T-cell (primary cell): ENCODE measurements at places on chromosomes 6 and 20.

GRCh38 chr6:161080263-161080970 lies 88.8 kb downstream of the MAP3K4 start:
- H3K27ac ChIP-seq: peak overlapping the region; percentile 87
- no peaks in the 10 kb centered on the region for H3K27me3 ChIP-seq
- no peak overlapping the region for H3K4me3 ChIP-seq
- H3K36me3 ChIP-seq: peaks cover 12% of the 10 kb centered on the region

DNA sequence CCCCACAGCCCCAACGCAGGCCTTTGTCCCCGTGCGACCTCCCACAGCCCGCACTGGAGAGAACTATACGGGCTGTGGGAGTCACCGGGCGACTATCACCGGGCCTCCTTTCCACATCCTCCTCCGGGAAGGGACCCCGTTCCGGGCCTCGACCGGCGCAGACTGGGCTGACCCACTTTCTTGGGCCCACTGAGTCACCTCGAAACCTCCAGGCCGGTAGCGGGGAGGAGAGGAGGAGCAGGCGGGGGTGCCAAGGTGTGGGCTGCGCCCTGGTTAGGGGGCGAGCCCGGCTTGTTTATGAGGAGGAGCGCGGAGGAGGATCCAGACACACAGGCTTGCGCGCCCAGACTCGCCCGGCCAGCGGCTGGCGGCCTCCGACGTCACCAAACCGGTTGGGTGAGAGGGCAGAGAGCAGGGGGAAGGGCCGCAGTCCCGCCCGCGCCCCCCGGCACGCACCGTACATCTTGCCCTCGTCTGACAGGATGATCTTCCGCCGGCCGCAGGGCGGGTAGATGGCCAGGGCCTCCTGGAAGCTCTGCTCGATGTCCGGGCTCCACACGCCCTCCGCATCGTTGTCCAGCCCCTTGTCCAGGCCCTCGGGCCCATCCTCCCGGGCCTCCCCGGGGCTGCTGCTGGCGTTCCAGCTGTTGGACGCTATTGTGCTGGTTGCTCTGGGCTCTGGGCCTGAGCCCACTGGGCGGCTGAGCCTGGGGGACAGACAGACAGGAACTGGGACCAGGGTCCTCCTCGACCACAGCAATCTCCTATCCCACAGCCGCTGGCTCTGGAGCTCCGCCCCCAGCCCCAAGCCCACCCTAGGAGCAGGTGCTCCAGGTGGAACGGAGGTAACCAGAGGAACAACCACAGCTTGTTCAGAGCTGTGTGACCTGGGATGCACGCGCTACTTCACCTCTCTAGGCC lies 10.6 kb downstream of the TEAD3 start:
- H3K4me1 ChIP-seq: peaks cover 5% of the 10 kb centered on the region
- H3K27ac ChIP-seq: no peak overlapping the region
- DNase-seq: no peak
- H3K27me3 ChIP-seq: peaks cover 3% of the 10 kb centered on the region
- no peak overlapping the region for H3K4me3 ChIP-seq

GRCh38 chr6:44036699-44037101 lies 90.6 kb downstream of the MRPL14 start:
- no peaks in the 10 kb centered on the region for H3K36me3 ChIP-seq
- DNase-seq: no peak
- peaks cover 17% of the 10 kb centered on the region for H3K27me3 ChIP-seq

DNA sequence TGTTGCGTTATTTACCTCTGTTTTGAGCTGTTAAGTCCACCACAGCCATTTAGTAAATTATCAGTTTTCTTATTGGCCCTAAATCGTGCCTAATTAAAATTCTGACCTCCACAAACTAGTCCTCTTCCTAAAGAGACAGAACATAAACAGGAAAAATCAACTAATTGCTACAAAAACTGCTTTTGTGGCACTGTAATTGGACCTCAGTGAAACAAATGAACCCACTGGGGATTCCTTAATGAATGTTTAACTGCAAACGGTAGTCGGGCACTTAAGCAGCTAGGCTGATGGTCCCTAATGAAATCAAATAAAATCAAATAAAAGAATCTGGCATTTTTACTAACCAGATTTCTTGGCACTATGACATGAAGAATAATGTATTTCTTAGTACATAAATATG lies 513.4 kb upstream of the SLC35B3 start:
- H3K27ac ChIP-seq: no peak overlapping the region
- no peak overlapping the region for H3K4me3 ChIP-seq
- DNase-seq: no peak
- no peaks in the 10 kb centered on the region for H3K36me3 ChIP-seq
- H3K27me3 ChIP-seq: no peaks in the 10 kb centered on the region

DNA sequence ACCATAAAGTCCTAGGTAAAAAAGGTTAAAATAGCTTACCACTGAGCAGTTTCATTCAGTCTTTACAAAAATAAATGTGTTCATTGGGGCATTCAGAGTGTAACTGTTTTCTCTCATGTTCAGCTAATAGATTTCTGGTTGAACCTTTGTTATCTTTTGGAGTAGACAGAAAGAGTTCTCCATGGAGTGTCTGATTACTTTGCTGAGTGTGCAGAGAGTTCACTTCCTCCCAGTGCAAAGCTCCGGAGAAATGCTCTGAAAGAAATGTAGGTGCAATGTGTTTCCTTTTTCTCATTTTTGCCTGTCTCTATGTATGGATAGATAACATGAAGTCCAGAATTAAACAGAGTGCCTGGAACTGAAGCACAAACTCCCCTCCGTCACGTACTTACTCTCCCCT lies 52.6 kb downstream of the JAG1 start:
- H3K27me3 ChIP-seq: no peaks in the 10 kb centered on the region
- no peak overlapping the region for H3K4me3 ChIP-seq
- no peaks in the 10 kb centered on the region for H3K36me3 ChIP-seq
- no peak overlapping the region for H3K27ac ChIP-seq
- H3K4me1 ChIP-seq: no peaks in the 10 kb centered on the region
- no peak for DNase-seq

- no peaks in the 10 kb centered on the region for H3K27me3 ChIP-seq
- no peaks in the 10 kb centered on the region for H3K4me1 ChIP-seq
- H3K36me3 ChIP-seq: no peaks in the 10 kb centered on the region
- DNase-seq: no peak
These were observed 97.6 kb downstream of the CEP57L1 start for GRCh38 chr6:109192865-109193264.
